Cortex of kidney (tissue), 1 donor: ENCODE measurements at places on chromosomes 4 and X.

- no peak for DNase-seq
These were observed 75.0 kb downstream of the NBDY start for GRCh38 chrX:56803850-56804681.

GRCh38 chr4:20639346-20639745 is 60.9 kb upstream of the PACRGL start:
- DNase-seq = no peak

DNA sequence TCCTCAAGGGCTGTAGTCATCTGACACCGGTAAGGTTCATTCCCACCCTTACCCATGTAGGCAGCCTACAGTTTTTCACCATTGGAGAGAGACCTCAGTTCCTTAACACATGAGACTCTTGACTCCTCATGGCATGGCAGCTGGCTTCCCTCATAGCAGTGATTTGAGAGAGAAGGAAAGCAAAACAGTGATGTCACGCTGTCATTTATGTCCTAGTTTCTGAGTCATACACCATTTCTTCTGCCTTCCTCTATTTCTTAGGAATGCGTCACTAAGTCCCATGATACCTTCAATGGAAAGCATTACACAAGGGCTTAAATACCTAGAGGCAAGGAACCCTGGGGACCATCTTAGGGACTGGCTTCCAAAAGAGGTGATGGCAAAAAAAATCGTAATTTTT is 226.1 kb downstream of the SPCS3 start:
- DNase-seq = no peak

- DNase-seq = no peak
These were observed 196.8 kb upstream of the ANXA3 start for GRCh38 chr4:78354782-78355181.

- no peak for DNase-seq
These were observed 67.1 kb downstream of the DTHD1 start for GRCh38 chr4:36348403-36348938.

- DNase-seq = no peak
These were observed 4.1 kb upstream of the SCRG1 start for GRCh38 chr4:173403051-173403450.

DNA sequence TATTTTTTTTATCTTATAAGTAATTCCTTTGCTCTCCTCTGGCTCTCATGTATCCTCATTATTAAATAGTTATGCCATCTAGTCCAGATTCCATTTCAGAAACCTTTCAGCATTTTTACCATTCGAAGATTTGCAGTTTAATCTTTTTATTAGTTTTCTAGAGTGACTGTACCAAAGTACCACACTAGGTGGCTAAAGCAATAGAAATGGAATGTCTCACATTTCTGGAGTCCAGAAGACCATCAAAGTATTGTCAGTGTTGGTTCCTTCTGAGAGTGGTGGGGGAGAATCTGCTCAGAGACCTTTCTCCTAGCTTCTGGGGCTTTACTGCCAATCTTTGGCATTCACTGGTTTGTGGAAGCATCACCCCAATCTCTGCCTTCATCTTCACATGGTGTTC is 3.7 kb upstream of the PNMA3 start:
- no peak for DNase-seq

DNA sequence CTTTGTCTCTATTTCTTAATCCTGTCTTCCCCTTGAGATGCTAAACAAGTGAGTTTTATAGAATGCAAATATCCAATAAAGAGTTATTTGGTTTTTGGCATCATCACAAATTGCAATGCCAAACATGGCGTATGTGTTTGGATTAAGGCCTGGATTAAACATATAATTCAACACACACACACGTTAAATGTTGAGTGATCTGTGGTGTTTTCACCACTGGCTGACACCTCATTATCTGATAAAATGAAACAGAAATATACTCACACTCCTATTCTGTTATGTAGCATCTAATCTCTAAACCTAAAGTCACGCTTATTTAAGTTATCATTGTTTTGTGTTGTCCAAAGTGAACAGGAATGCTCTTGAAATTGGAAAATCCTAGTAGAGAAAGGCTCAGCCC is 506.2 kb downstream of the FSTL5 start:
- no peak for DNase-seq

GRCh38 chr4:9602389-9602914 is 158.2 kb downstream of the DEFB131A start:
- DNase-seq = no peak

DNA sequence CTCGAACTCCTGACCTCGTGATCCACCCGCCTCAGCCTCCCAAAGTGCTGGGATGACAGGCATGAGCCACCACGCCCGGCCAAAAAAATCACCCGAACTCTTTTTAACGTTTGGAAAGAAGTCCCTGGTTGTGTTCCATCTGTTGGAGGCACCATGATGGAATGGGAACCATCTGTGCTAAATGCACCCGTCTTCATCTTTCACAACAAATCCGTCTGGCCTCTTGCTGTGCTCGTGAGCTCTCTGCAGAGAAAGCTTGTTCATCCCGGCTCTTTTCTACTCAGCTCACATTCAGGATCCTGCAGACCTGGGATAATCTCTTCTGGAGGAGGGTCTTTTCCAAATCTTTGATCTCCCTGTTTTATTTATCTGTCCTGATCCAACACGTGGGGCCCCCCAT is 188.8 kb downstream of the CRLF2 start:
- DNase-seq = no peak

DNA sequence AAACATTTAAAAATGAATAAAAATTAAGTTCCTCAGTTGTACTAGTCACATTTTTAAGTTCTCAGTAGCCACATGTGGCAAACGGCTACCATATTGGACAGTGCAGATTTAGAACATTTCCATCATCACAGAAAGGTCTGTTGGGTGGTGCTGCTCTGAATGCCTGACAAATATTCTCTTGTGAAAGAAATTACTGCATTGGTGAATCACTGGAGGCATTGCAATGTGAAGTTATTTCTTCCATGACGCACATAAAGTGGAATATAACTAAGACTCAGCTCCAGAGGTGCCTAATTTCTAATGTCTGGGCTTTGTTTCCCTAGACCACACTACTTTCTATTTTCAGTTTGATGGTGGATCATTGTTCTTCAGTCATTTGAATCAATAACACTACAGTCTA is 44.9 kb downstream of the CLNK start:
- DNase-seq = no peak

DNA sequence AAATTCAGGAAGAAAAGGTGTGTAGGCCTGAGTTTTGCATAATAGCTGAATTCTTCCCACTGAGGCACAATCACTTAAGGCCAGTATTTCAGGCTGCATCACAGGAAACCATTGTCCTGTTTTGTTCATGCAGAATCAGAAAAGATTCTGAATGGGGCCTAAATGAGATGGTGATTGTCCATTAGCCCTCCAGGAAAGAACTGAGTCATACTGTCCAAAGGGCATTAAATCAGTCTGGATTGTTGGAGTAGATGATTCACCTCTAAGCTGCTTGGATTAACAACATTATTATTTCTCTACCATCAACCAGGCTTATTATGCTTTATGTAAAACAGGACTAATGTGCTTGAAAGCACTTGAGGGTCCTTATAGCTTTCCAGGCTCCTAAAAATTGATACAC is 36.2 kb downstream of the CT47B1 start:
- DNase-seq = no peak

GRCh38 chrX:6968231-6968630 is 179.3 kb upstream of the STS start:
- no peak for DNase-seq

- DNase-seq = no peak
These were observed 22.0 kb downstream of the TRAPPC11 start for GRCh38 chr4:183681119-183681518.

GRCh38 chr4:185232370-185232769 is 23.0 kb downstream of the SNX25 start:
- DNase-seq = no peak

DNA sequence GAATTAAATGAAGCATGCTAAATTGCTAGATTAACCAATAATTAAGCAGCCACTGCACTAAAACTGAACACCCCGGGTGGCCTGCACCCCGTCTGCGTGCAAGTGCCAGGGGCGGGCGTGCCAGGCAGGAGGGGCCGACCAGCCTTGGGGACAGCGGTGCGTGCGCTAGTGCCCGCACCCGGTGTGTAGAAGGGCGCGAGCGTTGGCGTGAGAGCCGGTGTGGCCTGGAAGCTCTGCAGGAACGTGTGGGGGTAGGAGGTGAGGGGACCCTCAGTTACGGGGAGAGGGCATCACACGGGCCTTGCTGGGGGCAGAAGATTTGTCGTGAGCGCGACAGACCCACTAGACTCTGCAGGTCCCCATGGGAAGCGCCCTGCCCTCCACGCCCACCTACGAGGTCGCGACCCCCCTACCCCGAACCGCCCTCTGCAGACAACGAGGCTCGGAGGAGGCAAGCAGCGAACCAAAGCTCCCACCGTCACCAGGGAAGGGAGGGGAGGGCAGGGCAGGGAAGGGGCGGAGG is 105.8 kb downstream of the FAM53A start:
- no peak for DNase-seq

GRCh38 chr4:5826437-5827107 is 66.3 kb downstream of the CRMP1 start:
- DNase-seq = no peak

- DNase-seq = no peak
These were observed 65.8 kb downstream of the SCML2 start for GRCh38 chrX:18288716-18289115.

GRCh38 chrX:118726396-118726795 is 1.0 kb upstream of the IL13RA1 start:
- no peak for DNase-seq

DNA sequence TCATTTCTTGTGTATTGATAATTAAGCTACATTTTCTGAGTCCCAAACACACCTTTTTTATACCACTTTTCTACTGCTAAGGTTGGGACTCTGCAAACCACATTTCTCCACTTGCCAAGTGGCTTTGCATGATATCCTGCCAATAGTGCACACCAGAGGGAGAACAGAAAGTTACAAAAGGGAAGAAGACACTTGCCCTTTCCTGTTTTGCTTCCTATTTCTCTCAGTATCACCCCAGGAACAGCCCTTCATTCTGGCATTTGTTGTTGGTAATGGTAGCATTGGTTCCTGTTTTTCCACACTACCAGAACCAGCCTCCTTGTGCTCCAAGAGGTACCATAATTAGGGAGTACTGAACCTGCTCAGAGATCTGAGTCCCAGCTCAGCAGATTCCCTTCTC is 87.1 kb downstream of the HDX start:
- DNase-seq = no peak

DNA sequence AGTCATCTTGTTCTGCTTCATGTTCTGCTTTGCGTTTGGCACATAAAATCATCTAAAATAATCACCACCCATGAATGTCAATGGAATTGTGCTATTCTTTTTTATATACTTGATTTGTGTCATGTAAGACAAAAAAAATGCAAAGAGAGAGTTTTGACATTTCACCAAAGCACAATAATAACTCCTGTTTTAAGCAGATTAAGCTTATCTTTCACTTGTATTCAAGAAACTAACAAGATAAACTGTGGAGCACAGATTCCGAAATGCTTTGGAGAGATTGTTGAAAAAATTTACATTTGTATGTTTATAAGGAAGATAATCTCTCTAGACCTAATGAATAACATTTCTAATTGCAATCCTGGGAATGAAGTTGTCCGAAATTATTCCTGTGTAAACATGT is 225.1 kb upstream of the ANXA10 start:
- DNase-seq = no peak

- no peak for DNase-seq
These were observed 91.6 kb downstream of the NYX start for GRCh38 chrX:41538707-41539106.

DNA sequence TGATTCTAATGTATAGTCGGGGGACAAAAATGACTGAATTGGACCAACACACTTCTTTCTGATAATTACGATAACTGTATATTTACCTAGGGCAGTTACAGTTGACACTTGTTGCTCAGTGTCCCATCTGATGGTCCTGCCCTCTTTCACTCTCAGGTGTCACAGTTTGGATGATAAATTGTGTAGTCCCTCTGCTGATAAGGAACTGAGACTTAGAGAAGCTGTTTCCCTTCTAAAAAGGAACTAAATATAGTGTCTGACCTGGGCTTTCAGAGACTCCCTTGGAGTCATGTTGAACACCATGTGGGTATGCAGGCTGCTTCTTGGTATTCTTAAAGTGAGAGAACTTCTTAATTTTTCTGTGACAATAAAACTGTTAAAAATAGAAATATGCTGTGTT is 23.7 kb upstream of the PNPLA4 start:
- DNase-seq = no peak

DNA sequence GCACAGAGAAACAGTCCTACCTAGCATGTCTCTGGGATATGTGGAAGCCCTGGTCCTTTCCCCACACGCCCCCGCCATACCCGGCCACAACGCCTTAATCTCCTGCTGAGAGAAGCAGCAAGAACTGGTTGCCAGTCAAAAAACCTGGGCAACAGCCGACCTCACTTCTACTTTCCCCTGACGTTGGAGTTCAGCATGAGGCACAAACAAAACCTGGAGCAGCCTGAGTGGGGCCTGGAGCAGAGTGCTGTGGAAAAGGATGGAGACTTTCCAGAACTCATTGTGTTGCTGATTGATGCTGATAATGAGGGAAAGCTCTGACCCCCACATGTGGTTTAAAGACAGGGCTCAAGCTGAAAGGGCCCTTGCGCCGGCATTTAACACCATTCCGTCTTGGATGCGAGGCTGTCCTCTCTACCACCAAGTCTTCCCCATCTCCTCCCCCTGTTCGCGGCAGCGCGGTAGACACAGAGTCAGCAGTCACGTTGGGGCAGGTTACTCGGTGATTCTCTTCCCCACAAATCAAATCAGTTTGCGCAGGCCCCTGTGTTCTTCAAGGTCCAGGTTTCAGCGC is 666 bp downstream of the CCDC158 start:
- DNase-seq = no peak

DNA sequence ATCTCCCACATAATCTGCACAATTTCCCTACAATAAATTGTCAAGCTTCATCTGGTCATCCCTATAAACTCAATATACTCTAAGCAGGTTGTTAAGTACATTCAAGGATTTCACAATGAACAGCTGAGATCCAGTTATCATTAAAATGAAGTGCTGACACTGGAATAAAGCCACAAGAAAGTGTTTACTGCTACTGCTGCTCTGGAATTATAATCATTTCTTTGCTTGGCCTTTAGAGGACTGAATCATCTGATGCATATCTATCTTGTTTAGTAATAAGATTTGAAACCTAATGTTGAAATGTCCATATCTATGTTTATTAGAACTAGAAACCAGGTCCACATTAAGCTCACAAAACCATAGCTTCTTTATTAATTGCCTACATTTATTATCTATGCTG is 338.6 kb upstream of the ZFP42 start:
- DNase-seq = no peak

GRCh38 chr4:47715716-47716416 is 122.0 kb downstream of the CORIN start:
- no peak for DNase-seq

DNA sequence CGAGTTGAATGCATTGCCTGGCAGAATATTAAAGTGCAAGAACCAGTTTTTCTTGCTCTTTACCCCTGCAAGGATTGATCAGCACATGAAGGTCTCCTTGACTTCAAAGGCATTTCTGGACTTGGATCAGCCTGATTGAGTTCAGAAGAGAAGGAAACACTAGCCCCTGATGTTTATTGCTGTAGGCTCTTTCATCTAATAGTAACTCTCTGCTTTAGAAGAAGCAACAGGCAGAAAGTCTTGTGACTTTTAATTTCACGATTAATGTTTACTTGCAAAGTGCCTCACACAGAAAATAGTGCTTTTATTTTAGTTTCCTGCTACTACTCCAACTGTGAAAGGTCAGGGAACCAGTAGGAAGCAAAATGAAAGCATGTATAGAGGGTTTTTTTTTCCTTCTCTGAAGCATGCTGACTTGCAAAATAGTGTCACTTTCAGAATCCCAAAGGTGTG is 69.1 kb downstream of the PCDH7 start:
- no peak for DNase-seq
